ENCODE measurements at places on chromosomes 13 and 19. TPM values are rescaled to one million over a fixed set of nuclear protein-coding genes. Genes with fewer than 3 reads are reported as not detected.

GRCh38 chr13:75945841-75946482, 309.8 kb downstream of the LMO7 start:
- no peak for DNase-seq

DNA sequence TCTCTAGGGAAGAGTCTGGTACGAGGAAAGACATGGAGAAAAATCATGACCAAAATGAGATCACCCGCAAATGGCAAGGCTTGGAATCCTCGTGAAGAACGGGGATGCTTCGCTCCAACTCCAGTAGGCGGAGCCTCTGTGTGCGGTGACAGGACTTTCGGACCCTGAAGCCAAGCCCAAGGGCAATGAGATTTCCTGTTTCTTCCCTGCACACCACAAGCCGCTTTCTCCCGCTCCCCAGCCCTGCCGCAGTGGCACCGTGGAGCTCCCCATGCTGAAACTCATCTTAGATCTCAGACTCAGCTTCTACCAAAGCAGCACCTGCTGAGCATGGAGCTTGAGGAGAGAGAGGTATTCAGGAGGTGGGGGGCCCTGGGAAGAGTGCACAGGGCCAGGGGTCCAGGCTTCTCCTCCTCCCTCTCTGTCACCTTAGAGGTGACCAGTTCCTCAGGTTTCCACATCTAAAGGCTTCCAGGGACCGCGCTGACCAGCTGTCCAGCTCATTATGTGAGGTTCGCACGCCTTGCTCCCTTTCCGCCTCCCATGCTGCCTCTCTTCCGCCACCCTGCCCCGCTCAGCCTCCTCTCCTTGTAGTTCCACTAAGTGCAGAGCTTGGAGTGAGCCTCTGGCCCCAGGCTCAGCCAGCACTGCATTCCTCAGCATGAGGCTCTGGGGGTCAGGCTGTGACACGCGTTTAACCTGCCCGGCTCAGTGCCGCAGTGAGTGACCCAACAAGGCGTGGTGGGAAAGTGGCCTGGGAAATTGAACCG, 153.8 kb upstream of the SOX1 start:
- no peak for DNase-seq

The SYDE1 gene
- total RNA-seq, result 15.3 TPM

DNA sequence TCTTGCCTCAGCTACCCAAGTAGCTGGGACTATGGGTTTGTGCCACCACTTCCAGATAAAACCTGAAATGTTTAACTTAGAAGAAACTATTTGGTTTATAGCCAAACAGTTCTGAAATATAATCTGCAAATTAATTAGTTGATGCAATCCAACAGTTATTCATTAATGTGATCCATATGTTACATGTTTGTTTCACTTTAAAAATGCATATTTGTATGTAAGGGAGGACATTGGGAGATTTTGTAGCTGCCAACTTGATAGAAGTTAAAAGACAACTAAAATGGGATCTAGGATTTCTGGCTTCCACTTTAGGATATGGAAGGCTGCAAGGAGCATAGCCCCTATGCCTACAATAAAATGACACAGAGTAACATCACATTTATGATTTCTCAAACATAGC, 532.5 kb upstream of the SLC10A2 start:
- DNase-seq, result no peak

GRCh38 chr13:42102961-42103865, 54.8 kb downstream of the DGKH start:
- DNase-seq, result no peak

GRCh38 chr19:23665651-23666410, 21.2 kb downstream of the ZNF675 start:
- DNase-seq, result no peak

GRCh38 chr19:32296694-32297093, 48.7 kb upstream of the ZNF507 start:
- DNase-seq, result no peak

- no peak for DNase-seq
Observed at GRCh38 chr19:44572581-44572900, 40.8 kb upstream of the IGSF23 start.

The NLRP13 gene
- not detected for total RNA-seq

DNA sequence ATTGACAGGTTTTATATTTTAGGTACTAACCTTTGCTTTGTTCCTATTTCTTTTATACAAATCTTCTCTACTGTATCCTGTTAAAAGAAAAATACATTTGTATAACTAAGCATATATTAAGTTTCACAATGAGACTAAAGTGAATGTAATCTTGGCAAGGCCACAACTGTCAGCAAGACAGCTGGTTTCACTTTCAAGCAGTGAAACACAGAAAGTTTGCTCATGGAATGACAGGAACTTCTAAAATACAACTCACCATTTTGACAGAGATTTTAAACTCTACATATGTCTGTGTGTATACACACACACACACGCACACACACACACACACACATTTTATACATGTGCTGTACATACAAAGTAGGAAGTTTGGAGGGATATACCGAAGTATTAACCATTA, 53.3 kb downstream of the PARP4 start:
- peak; percentile 38 for DNase-seq

- DNase-seq, result peak; percentile 85
Observed at GRCh38 chr19:1324806-1325567, 39.3 kb downstream of the EFNA2 start.

DNA sequence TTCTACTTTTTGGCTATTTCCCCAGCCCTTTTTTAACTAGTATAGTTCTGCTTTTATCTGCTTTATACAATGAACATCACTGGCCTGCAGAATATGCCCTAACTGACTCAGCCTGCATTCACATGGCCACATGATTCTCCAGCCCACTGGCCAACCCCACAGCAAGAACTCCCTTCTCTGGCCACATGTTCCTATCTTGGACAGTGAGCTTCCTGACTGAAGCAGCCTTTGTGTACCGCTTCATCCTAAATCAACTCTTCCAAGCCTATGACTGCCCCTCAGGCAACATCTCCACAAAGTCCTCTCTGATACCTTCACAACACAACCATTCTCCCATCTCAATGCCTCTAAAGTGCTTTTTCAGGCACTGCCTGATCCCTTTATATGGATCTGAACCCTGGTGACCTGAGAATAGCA, 214.1 kb downstream of the COL4A1 start:
- no peak for DNase-seq

The ACTMAP gene
- 1.3 TPM for total RNA-seq

The IGFL1 gene
- not detected for total RNA-seq

The CLEC17A gene
- total RNA-seq, result 1.0 TPM

DNA sequence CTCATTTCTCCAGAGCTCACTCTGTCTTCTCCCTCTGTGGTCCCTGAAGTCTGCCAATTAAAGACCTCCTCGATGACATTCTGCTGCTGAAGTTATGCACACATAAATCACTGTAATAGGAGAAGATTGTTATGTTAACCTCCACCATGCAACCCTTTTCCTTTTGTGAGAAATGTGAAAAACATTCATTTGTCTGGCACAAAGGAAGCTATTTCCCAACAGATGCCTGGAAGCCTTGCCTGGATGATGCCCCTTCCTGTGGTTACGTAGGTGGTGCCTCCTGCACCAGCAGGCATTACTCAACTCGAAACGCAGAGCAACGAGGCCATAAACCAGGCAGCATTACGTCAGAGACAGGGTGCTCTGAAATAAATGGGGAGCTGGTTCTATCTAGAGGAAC, 327.4 kb upstream of the ZNF507 start:
- DNase-seq, result peak; percentile 23

DNA sequence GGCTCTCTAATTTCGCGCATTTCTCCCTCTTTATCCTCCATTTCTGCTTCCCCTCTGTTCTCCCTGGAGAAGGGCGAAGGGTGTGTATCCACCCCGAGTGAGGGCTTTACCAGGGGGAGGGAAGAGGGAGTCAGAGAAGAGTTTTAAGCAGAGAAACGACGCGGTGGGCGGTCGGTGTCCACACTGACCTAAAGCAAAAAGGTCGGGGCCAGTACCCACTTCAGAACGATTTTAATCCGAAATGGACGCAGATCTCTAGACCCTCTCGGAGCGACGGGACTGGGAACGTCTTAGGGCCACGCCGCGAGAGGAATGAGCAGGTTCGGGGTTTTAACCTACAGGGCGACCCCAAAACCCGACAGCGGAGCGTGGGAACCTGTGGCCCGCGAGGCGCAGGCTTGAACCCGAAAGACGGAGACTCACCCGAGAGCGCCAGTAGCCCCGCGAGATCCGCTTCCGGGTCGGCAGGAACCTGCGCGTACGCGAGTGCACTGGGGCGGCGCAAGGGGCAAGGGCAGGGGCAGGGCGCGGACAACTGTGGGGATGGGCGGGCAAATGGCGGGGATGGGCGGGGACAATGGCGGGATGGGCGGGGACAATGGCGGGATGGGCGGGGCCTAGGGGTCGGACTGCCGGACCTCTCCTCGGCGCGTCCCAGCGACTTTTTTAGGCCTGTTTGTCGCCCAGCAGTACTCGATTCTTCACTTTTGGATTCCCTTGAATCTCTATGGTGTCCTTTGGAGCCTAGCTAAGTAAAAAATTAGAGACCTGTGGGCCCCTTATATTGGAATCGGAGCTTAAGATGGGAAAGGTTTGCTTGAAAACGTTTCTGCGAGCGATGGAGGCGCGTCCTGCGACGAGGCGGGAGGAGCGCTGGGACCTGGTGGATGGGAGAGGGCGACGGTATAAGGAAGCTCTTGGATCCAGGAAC, at the start of gene ZNF677:
TSS of gene ZNF677 (minus strand) at position 463 of the 931 bp plus-strand sequence. CDS start 3,323 bp downstream, outside the sequence.
- peak; percentile 94 for DNase-seq

The SULT2A1 gene
- not detected for total RNA-seq

The DCT gene
- total RNA-seq, result 0.62 TPM

- DNase-seq, result no peak
Observed at GRCh38 chr19:42548552-42548951, 20.3 kb upstream of the CEACAM1 start.

The APOC4 gene
- total RNA-seq, result not detected

The MED29 gene
- total RNA-seq, result 15.2 TPM

The SIGLEC11 gene
- 0.92 TPM for total RNA-seq

DNA sequence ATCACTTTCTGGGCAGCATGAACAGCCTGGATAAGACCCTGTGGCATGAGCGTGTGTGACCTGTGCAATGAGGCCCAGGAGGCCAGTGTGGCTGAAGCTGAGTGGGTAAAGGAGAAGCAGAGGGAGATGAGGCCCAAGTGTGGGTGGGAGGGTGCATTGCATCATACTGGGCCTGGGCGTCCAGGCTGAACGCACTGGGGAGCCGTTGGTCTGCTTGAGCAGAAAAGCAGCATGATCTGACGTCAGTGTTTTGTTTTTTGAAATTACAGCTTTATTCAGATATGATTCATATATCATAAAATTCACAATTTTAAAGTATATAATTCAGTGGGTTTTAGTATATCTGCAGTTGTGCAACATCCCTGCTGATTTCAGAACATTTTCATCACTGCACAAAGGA, 409.7 kb downstream of the HS6ST3 start:
- no peak for DNase-seq

DNA sequence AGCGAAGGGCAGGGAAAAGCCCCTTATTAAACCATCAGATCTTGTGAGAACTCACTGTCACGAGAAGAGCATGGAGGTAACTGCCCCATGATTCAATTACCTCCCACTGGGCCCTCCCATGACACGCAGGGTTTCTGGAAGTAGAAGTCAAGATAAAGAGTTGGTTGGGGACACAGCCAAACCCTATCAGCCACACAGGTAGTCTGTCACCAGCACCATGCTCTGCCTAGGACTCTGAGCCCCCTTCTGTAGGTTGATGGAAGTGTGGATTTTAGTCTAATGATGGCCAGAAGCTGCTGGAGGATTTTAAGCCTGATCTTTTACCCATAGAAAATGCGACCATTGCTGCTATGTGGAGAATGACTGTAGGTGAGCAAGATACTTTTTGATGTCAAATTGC, 60.8 kb downstream of the ARHGEF7 start:
- DNase-seq, result no peak

GRCh38 chr19:1229056-1229923, 8.5 kb downstream of the CBARP start:
- DNase-seq, result no peak

- DNase-seq, result no peak
Observed at GRCh38 chr13:28530729-28531076, 35.8 kb upstream of the FLT1 start.

The AMH gene
- total RNA-seq, result 1.4 TPM

DNA sequence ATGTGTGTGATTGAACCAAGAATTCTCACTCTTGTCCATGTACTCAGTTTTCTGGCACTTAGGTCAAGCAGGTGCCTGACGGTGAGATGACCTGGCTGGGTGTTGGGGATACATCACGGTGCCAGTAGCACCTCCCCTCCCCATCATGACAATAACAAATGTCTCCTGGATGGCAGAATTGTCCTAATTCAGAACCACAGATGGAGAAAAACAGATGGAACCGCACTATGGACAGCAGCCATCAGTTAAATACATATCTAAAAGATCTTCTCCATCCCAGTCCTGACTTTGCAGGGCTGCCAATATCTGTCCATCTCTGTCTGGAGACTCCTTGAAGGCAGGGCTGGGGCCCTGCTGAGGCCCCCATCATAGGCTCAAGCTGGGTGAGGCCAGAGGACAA, 126.9 kb downstream of the PTPRS start:
- DNase-seq, result no peak

- DNase-seq, result no peak
Observed at GRCh38 chr19:4521170-4521887, 3.0 kb upstream of the PLIN4 start.

GRCh38 chr13:110464556-110465333, 96.8 kb downstream of the RAB20 start:
- no peak for DNase-seq
